Stimulated activated naive CD4-positive, alpha-beta T cell treated with Interleukin-2 at 50 U/mL for 16 hours (primary cell): ENCODE measurements at places on chromosomes 3 and 15.
A peak's percentile ranks its signal among the peaks of the same experiment; 100 is the strongest.

DNA sequence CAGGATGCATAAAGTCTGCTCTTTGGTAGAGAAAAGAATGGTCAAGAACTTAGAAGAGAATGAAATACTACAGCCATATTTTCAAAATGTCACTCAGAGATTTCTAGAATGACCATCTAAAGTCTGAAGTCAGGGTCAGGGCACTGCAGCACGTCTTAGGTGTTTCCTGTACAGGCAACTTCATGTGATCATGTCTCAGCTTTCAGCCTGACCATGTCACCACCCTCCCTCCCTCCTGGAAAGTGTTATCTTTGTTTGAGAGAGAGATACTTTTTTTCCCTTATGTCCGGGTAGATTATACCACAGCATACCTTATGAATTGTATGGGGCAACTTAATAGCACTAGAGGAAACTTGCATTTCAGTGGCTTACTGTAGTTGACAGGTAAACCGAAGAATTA is 558.0 kb upstream of the TGFBR2 start:
- no peak for DNase-seq

DNA sequence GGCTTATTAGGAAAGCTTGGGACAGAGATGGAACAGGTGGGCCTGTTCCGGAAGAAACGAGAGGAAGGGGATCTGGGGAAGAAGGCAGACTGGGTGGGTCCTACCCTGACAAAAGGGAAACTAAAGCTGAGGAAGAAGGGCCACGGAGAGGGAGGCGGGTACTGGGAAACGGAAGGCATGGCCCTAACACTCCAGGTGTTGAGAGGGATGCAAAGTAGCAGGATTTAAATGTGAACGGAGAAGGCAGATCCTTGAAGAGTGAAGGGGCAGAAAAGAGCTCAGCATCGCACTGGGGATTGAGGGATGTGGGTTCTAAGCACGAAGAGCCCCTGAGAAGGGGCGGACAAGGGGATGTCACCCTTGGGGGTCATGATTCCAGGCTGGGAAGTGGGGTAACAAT is 735 bp downstream of the STIMATE start:
- no peak for DNase-seq

DNA sequence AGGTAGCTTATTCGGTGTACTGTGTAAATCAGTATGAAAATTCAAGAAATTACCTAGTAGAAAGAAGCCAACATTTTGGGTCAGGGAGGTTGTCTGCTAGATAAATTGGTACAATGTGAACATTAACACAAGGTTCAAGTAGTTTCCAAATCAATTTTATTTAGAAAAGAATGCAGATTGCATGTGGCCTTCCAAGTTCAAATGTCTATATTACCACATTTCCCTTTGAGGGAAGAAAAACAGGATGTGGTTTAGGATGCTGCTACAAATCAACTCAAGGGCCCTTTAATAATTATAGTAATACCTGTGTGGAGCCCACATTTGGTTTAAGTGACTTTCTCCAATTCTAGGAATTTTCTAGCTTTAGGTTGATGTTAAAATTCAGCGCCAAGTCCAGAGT is 57.5 kb downstream of the CADPS start:
- no peak for DNase-seq

DNA sequence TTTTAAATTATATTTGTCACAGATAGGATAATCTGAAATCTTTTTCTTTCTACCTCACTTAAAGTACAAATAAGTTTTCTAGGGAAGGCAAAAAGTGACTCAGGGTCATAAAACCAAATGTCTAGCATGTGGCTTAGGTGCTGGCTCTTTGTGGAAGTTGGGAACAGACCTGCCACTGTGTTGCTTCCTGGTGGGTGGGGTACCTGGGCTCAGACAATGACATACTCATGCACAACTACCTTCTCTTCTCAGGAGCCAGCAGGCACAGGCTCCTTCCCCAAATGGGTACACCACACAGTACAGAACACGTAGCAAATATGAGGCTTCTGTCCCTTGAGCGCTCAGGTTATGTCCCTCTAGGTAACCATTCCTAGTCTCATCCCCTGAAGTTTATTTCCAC is 40.1 kb upstream of the MUC13 start:
- DNase-seq = no peak

- peak; percentile 8 for DNase-seq
Observed at GRCh38 chr15:82849556-82850512, 40.4 kb downstream of the WHAMM start.

DNA sequence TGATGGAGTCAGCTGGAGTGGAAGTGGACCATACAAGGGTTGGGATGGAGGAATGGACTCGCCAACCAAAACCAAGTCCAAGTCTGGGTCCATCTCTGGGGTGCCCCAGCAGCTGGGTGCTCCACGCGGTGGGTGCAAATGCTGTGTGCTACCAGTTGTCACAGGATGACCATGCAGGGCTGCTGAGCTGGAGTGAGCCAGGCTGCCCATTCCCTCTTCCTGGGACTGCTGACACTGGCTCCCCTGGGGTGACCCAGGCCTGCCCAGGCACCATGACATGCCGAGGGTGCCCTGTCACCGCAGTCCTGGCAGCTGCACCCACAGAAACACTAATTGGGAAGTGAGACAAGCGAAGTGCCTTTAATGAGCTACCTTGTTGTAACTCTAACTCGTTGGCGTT is 140.2 kb downstream of the TPRA1 start:
- DNase-seq = no peak

- DNase-seq = no peak
Observed at GRCh38 chr15:65197337-65197645, 12.1 kb upstream of the CLPX start.

- DNase-seq = no peak
Observed at GRCh38 chr3:149330609-149331331, 2.7 kb downstream of the TM4SF18 start.

GRCh38 chr3:18098960-18099587 is 326.1 kb downstream of the SATB1 start:
- DNase-seq = no peak

DNA sequence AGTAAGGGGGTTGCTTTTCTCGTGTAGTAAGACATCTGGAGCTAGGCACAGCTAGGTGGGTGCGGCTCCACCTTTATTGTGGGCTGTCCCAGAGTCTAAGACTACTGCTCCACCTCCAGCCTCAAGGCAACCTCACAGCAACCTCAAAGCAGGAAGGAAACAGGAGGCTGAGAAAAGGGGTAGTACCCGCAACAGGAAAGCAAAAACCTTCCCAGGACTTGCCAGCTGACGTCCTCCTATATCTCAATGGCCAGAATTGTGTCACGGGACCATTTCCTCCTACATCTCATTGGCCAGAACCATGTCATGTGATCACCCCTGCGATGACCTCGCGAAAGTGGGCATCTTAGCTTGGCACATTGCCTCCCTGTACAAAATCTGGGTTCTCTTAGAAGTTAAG is 4.3 kb upstream of the GPR160 start:
- DNase-seq = no peak

GRCh38 chr15:42363942-42364341 is 4.6 kb downstream of the CAPN3 start:
- no peak for DNase-seq

DNA sequence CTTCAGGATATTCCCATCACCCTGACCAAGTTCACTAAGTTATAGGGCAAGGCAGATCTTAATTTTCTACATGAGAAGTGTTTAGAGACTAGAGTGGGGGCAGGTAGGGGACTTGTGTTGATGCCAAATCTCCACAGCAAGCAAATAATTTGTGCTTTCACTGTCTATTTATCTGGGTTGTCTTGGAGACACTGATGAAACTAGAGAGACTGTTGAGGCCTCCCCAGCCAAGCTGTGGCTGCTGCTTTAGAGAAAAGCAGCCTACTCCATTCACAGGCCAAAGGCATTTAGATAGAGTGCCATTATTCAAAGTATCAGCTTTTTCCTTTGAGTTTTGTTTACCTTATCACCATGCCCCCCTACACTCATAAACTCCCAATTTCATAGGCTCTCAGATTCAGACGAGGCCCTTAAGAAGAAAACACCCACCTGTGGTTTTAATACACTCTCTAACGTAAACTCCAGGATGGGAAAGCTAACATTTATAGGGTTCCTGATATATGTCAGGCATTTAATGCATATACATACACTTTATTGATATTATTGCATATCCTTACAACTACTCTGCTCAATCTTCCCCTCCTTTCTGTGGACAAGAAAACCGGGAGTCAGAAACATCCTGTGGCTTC is 130.4 kb upstream of the FOXB1 start:
- DNase-seq = no peak

DNA sequence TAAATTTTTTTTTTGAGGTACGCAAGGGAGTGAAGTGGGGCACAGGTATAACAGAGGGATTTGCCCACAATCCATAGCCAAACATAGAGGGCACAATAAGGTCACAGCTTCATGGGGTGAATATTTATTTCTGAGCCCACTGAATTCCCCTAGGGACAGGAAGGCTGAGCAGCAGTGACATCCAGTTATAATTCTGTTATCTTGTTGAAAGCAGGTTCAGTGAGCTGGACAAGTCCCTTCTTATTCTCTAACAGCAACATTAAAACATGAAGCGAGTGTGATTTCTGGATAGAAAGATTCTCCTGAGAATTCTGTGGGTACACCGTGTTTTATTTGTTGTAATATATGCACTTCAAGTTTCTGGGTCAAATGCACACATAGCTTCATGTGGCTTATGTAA is 538.2 kb downstream of the NAALADL2 start:
- no peak for DNase-seq

GRCh38 chr15:40251486-40252140 is 12.8 kb downstream of the PAK6 start:
- DNase-seq = no peak

DNA sequence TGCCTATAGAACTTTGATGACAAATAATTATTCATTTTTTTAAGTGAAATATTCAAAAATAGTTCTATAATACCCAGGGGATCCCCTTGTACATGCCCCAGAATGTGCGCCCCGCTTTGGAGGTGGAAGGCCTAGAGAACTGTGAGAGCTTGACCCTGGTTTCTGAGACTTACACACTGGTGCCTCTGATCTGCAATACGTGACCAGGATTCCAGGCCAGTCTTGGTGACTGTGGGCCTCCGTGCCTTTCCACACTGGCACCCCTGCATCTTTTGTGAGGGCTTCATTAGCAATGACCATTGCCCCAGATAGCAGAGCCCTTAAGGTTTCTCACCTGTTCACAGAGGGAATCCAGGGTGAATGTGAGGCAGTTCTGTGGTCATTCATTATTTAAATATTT is 44.0 kb downstream of the CLSTN2 start:
- DNase-seq = no peak

GRCh38 chr3:18704326-18704725 is 279.2 kb upstream of the SATB1 start:
- DNase-seq = no peak

GRCh38 chr3:49812916-49813496 is 747 bp downstream of the UBA7 start:
- DNase-seq = no peak

DNA sequence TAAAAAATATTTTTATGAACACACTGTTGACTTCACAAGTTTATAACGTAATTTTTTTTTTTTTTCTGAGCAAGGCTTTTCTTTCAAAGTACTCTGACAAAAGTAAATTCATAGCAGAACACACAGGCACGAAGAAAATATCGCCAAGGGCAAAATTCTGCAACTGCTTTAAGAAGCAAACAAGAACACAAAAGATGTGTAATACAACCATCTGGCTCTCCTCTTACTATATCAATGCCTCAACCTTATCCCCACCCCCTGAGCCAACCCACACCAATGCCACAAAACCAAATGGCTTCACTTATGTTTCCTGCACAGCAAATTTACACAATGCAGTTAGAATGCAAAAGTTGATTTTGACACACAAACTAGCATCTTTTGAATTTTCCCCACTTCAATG is 274.2 kb downstream of the FOXP1 start:
- peak; percentile 43 for DNase-seq

DNA sequence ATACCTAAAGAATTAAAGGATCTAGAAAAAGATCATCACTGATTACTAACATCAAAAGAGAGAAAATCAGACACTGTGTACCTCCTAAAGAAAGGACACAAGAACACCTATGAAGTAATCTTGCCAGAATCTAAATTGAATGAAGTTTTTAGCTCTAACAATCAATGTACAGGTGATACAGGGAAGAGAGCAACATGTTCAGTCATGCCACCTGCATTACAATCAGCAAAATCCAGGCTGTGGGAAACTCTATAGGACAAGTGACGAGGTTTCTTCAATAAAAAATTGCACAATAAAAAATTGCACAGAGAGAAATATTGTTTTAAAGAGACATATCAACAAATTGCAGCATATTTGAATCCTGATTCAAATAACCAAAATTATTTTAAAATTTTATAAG is 93.3 kb downstream of the SEMA5B start:
- DNase-seq = no peak

- DNase-seq = no peak
Observed at GRCh38 chr3:89877230-89877629, 769.8 kb downstream of the EPHA3 start.

GRCh38 chr15:62828364-62828763 is 214.2 kb upstream of the TPM1 start:
- DNase-seq = no peak

GRCh38 chr15:31510057-31510456 is 183.4 kb downstream of the KLF13 start:
- no peak for DNase-seq

DNA sequence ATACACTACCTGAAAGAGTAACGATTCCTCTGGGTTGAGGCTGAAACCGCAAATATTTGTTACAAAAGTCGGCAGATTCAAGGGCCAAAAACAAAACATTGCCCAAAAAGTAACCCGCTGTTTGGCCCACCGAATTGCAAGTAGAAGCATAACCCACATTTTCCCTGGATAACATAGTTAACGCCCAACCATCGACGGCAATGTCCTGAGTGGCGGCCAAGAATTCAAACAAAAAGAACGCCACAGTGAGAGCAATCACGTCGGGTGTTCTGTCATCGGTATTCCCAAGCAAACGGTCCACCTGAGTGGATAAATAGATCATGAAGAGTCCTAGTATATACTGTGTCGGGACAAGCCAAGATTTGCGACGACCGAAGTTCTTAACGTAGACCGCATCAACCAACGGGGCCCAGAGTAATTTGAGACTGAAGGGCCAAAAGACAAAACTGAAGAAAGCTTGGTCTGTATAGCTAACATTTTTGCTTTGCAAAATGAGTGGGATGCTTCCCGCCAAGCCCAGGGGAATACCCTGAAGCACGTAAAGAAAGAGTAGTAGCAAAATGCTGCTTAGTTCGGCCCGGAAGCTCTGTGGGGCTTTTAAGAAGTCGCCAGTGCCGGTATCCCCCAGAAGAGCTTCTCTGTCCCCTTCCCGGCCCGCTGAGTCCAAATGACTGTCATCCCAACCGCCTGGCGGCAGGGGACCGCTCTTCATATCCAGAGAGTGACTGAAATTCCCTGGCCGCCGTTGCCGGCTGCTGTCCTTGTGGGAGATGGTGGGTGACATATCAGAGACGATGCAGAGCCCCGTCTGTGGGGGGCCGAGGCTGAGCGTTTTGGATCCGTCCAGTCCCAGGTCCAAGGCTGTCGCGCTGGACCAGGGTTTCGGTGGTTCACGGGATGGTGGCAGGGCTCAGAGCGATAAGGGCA is 750 bp downstream of the SLC33A1 start:
- DNase-seq = peak; percentile 13
